ENCODE measurements at places on chromosomes 3 and 15.
A peak's percentile ranks its signal among the peaks of the same experiment; 100 is the strongest.

GRCh38 chr3:12954891-12955650 is 113.7 kb upstream of the RPL32 start:
- DNase-seq = peak; percentile 96

GRCh38 chr3:195895861-195896360 is 12.4 kb downstream of the TNK2 start:
- DNase-seq = peak; percentile 80

DNA sequence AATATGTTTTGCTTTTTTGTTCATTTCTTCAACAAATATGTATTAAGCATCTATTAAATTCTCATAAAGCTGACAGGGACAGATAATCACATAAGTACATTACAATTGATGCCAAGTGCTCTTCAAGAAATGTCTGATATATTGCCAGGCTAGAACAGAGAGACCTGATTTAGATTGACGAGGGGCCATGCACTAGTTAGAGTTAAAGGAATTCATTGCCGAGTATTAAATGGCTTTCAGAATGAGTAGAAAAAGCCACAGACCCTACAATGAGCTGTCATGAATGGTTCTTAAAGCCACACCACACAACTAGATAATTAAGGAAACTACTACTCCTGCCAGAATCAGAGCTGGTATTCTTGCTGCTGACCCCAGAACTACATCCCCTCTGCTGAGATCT is 250.2 kb upstream of the MME start:
- no peak for DNase-seq

- no peak for DNase-seq
Measured at GRCh38 chr3:53817809-53818208, 28.4 kb downstream of the CHDH start.

All from hematopoietic multipotent progenitor cell treated with erythropoietin and hydrocortisone succinate and interleukin-3 and kit ligand, for 6 days (in vitro differentiated cells).